ENCODE measurements at places on chromosomes 3 and 15.

DNA sequence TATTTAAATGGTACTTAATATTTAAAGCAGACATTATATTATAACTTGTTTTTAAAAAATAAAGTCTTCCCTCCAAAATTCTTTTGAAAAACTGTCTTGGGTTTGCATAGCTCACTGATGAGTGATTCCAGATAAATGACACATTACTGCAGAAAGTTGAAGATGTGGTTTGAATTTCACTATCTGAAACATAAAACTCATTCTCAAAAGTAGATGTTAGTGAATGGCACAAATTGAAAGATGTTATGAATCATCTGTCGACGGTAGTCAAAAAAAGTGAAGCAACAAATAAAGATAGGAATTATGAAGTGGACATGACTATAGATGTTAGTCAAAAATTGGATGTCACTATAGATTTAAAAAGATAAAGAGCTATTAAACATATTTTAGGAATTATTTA lies 280.5 kb downstream of the GAP43 start:
- DNase-seq = no peak

GRCh38 chr3:63654931-63655330 lies 2.5 kb downstream of the SNTN start:
- no peak for DNase-seq

- DNase-seq = no peak
These were observed 217.2 kb downstream of the THSD4 start for GRCh38 chr15:71332431-71333004.

GRCh38 chr15:99702895-99703602 lies 30.2 kb downstream of the LYSMD4 start:
- no peak for DNase-seq

DNA sequence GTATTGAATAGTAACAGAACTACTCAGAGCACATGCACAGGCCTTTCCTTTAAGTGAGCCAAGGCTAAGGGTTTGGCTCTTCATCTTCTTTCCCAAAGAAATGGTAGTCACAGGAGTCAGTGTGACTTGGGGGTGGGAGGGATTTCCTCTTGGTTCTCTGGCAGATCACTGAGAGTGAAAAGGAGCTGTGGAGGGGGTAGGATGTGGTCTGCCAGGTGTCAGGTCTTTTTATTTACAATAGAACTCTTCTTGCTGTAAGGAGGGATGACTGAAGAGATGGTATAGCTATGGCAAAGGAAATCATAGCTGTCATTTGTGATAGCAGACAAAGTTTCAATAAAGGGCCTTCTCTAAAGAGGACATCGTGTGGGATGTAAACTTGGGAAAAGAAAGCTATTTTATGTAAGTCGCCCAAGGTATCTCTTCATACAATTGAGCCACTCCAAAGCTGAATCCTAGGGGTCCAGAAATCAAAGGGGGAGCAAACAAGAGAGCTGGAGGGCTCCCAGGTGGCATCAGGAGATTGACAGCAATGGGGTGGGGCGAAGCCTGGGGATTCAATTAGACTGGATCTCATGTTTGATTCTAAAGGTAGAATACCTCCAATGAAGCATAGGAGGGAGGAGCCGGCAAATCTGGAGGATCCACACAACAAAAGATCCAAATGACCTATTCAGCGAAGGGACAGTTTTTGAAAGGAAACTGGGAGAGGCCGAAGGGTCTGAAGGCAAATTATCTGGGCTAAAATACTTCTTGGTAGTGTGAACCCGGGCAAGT lies 20.0 kb upstream of the CHD2 start:
- DNase-seq = no peak

GRCh38 chr3:47225310-47225906 lies 57.2 kb downstream of the KIF9 start:
- no peak for DNase-seq

- DNase-seq = no peak
These were observed 109.9 kb downstream of the TBC1D5 start for GRCh38 chr3:17632401-17633100.

DNA sequence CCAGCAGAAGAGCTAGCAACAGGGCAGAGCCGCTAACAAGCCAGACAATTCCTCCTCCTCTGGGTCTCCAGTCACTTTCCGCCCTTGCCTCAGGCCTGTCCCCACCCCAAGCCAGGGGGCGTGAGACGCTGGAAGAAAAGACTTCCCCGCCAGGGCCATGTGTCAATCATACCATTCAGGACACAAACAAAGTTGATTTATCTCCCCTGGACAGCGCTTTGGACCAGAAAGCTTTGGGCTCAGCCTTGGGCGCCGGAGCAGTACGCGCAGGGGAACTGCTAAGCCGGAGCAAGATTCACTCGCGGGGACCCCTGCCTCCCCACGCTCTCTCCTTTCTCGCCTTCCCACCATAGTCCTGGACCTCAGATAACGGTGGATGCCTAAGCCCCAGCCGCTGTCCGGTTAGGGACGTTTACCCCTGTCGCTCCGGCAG lies 479 bp downstream of the LRRC2 start:
- no peak for DNase-seq

- no peak for DNase-seq
These were observed 164.1 kb upstream of the LRRFIP2 start for GRCh38 chr3:37338500-37338899.

GRCh38 chr3:4740397-4741105 lies 238.7 kb upstream of the BHLHE40 start:
- no peak for DNase-seq

- DNase-seq = no peak
These were observed 66.7 kb upstream of the STT3B start for GRCh38 chr3:31465999-31466398.

- no peak for DNase-seq
These were observed 271.2 kb upstream of the ROPN1 start for GRCh38 chr3:124263168-124263567.

GRCh38 chr15:51970132-51970817 lies 1.3 kb downstream of the LEO1 start:
- no peak for DNase-seq

DNA sequence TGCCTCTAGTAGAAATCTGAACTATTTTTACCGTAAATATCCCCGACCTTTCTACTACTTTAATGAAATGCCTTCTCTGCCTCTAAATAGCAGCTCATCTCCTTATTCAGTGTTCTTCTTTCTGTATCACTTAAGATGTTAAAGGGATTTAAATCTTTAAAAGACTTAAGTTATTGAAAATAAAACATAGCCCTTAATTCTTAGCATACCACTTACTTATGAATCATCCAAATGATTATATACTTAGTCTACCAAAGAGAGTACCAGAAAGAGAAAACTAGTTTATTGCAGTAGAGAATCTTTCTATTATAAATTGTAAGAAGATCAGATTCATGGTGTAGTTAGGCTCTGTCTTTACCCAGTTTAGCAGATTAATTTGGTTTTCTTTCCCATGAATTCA lies 802.0 kb downstream of the TBL1XR1 start:
- DNase-seq = no peak

GRCh38 chr15:73368301-73369136 lies at the start of gene HCN4:
Gene HCN4 (minus strand): TSS chr15:73368958. CDS start chr15:73368270, 688 bp downstream.
- no peak for DNase-seq

GRCh38 chr3:192655628-192656027 lies 71.7 kb downstream of the FGF12 start:
- no peak for DNase-seq

Measured in stimulated activated CD4-positive, alpha-beta T cell treated with anti-CD3 and anti-CD28 coated beads, Interleukin-2, amount 100 ng/mL, for 4 hours (primary cell).